Iris pigment epithelial cell (primary cell): ENCODE measurements at places on chromosomes 13 and 19.

GRCh38 chr13:76741624-76742023 lies 144.6 kb downstream of the KCTD12 start:
- peak; percentile 71 for DNase-seq

GRCh38 chr13:98269386-98269785 lies 92.3 kb upstream of the RNF113B start:
- DNase-seq: no peak

- peak; percentile 89 for DNase-seq
Observed at GRCh38 chr13:72125561-72125960, 258.6 kb upstream of the DACH1 start.

- no peak for DNase-seq
Observed at GRCh38 chr13:21897161-21897560, 226.3 kb downstream of the FGF9 start.

GRCh38 chr19:51251468-51251820 lies 564 bp downstream of the SIGLECL1 start:
- no peak for DNase-seq

DNA sequence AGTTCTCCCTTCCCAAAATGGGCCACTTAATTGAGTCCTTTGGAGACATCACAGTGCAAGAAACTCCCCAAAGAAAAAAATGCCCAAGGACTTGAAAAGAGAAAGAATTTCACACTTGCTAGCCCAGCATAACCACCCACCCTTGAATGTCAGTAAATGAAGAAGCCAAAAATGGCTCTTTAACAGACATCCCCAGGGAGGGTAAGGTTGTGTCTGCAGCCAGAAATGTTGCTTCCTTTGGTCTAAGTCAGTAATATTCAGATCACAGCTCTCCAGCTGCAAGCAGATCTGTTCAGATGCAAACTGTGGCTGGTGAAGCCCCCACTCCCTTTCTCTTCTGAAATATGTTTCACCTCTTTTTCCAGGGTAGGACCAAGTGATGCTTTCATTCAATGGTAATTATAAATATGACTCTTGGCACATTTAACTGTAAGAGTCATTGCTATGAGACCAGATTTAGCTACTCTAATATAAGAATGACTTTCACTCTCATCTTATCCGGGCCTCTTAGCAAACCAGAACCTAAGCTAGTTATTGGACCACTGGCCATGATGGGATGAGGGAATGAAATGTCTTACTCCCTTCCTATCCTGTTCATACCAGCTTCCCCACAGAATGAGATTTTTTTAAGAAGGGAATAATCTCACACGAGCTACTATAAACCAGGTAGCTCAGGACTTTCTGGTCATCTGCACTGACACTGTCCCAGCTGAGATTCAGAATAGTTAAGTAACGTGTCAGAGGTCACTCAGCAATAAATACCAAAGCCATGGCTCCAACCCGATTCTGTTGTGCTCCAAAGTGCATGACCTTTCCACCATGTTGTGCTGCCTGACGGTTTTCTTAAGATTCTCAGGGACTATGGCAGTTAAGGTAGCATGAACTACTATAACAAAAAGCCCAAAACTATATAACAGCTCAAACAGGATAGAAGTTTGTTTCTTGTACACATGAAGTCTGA lies 234.1 kb downstream of the FOXO1 start:
- no peak for DNase-seq

DNA sequence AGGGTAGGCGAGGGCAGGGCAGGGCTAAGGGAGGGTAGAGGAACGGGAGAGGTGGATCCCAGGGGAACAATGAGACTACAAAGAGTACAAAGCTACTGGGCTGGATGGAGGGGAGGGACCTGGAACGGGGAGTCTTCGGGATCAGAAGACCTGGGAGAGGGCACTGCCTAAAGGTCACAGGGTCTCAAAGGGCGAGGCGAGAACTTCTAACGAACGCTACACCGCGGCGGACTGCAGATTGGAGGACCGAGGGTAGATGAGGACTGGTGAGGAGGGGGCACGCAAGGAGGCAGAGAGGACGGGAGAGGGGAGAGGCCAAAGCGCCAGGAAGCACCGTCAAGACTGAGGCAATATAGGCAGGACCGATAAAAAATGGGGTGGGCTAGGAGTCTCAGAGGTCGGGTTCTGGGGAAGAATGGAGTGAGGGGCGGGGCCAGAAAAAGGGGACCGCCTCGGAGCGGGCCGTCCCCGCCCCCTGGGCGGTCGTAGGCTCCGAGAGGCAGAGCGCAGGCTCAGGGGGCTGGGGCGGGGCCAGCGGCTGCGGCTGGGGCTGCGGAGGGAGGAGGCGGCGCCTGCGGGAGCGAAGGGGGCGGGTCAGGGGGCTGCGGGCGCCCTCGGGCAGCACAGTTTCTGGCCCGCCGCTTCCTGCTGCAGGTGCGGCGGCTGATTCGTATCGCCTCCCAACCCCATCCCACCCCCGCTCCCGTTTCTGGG lies 1.3 kb upstream of the KCNC3 start:
- DNase-seq: peak; percentile 67

GRCh38 chr19:18399008-18399407 lies 1.6 kb upstream of the LRRC25 start:
- peak; percentile 79 for DNase-seq

DNA sequence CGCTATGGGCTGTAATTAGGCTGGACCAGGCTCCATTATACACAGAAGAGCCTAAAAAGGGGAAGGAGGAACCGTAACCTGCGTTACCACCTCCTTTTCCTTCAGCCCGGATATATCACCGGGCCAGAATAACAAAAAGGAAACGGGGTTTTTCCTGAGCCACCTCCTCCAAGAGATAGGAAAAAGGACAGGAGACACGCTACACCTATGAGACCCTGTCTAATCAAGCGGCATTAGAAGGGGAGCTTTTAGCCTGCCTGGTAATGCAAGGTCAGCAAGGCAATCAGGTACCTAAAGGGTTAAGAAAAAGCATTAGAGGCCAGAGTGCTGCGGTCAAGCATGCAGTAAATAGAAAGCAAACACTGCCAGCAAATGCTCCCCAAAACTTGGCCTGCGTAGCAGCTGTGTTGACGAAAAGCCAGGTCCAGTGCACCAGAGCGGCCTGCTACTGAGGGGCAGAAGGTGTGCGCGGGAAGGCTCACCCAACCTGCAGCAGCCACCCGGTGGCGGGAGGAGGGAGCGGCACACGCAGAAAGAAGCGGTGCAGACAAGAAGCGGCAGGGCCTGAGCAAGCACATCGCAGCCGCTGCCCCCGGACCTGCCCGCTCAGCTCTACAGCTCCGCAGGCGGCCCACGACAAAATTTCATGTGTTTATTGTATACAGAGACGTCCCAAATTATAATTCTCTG lies 1466.1 kb downstream of the UQCRFS1 start:
- peak; percentile 40 for DNase-seq

DNA sequence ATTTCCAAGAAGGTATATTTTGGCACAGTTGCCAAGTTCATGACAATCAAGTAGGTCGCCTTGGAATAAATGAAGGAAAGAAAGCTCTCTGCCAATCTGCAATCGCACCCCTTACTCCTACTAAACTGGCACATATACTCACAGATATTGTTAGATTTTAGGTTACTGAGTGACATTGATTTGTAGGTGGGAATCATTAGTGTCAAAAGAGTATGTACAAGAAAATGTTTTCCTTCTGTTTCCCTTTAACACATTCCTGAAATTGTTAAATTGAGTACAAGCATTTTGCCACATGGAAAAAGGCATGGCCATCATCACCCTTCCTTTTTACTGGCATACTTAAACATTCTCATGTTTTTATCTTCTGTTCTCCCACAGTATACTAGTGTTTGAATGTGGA lies 2868.3 kb upstream of the PCDH20 start:
- no peak for DNase-seq

GRCh38 chr13:101817898-101818297 lies 365.4 kb downstream of the ITGBL1 start:
- DNase-seq: no peak

- DNase-seq: no peak
Observed at GRCh38 chr19:13669780-13670355, 94.5 kb upstream of the MRI1 start.

GRCh38 chr13:21837841-21838551 lies 167.1 kb downstream of the FGF9 start:
- DNase-seq: no peak

- DNase-seq: no peak
Observed at GRCh38 chr19:2260341-2260805, 4.2 kb upstream of the JSRP1 start.

DNA sequence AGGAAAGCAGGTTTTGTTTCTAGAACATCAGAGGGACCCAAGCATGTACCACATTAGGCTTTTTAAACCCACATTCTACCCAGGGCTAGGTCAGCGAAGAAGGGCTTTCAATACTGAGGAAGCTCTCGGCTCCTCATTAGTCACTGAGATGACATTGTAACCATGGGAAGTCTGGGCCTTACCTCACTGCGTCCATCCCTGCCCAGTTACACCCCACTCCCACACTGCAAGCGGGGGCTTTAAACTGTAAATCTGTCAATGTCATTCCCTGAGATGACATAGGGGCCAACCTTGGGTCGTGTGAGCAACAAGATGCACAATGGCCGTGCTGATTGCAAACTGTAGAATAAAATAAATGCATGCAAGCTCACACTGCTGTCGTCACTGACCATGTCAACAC lies 21.7 kb upstream of the TFDP1 start:
- no peak for DNase-seq

DNA sequence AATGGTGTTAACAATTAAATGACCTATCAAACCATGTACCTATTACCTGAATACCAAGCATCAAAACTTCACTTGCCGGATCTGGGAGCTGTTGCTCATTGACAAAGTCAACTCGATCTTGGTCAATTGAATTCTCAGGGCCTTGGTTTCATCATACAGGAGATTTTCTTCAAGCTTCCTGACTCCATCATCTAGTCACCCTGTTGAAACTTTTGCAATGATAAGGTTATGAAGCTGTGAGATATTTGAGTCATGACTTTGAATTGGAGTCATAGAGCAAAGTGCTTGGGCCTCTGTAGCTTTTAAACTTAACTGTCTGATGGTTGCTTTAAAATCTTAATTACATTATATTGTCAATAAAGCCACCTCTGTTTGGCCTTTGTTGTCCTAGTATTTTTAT lies 260.9 kb downstream of the COG6 start:
- DNase-seq: peak; percentile 90

DNA sequence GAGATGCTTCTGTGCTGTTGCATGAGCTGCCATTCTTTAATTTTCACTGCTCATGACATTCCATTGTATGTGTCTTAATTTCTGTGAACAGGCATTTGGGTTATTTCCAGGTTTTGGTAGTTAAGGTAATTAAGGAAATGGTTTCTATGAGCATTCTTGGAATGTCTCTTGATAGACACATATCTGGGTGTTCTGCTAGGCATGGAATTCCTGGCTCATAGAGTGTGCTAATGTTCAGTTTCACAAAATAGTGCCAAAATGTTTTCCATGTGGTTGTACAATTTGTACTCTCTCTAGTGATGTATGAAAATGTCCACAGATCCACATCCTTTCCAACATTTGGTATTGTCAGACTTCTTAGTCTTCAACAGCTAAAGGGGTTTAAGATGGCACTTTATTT lies 680.9 kb upstream of the SGCG start:
- DNase-seq: no peak

DNA sequence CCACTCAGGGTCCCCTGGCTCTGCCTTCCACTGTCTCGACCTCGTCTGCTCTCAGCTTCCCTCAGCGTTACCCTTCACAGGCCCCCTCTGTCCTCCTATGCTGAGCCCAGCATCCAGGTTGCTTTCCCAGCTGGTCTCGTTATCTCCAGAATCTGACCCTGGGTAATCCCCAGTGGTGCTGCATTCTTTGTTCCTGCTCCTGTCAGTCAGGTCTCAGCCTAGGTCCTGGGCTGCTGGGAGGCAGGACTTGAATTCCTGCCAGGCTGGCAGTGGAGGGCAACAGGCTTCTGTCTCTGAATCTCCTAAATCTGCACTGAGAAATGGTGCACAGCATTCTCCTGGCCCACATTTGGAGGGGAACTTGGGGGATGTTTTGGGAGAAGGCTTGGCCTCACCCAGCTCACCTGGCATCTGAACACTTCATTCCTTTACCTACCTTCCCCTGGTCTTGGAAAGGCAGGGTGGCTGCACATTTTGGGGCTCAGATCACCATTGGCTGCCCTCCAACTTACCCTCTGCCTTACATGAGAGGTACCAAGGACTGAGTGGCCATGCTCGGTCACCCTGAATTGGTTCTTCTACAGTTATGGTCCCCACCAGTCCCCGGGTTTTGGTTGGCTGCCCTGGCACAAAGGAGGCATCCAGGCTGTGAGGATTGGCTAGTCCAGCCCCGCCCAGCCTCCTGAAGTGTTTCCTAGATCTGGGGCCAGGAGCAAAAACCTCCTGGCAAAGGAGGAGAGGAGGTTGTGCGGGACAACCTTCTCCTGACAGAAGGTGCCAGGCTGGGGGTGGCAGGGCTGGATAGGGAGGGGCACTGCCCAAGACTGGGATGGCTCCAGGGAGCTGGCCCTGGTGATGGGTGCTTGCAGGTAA lies at the start of gene CYP4F8:
Gene CYP4F8, plus strand, starts transcription at position 712 of the 873 bp plus-strand sequence. CDS start 399 bp downstream, outside the sequence.
- DNase-seq: no peak

DNA sequence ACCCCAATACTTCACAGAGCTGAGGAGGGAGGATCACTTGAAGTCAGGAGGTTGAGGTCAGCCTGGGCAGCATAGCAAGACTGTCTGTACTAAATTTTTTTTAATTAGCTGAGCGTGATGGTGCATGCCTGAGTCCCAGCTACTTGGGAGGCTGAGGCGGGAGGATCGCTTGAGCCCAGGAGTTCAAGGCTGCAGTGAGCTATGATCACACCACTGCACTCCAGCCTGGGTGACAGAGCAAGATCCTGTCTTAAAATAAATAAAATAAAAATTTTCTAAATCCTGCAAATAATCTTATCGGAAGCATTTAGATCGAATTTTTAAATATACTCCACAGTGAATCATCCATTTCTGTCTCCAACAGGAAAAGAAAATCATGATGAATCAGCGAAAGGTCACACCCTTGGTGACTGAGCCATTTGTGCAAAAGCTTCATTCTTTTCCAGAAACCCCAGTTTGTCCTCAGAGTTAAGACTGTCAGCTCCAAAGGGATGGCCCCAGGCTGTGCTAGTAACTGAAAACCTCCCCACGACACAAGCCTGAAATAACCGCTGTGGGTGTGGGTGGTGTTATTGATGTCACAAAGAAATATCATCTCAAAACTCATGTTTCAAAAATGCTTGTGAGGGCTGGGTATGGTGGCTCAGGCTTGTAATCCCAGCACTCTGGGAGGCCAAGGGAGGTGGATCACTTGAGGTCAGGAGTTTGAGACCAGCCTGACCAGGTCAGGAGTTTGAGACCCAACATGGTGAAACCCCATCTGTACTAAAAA lies 167.6 kb downstream of the PTPRS start:
- peak; percentile 94 for DNase-seq

DNA sequence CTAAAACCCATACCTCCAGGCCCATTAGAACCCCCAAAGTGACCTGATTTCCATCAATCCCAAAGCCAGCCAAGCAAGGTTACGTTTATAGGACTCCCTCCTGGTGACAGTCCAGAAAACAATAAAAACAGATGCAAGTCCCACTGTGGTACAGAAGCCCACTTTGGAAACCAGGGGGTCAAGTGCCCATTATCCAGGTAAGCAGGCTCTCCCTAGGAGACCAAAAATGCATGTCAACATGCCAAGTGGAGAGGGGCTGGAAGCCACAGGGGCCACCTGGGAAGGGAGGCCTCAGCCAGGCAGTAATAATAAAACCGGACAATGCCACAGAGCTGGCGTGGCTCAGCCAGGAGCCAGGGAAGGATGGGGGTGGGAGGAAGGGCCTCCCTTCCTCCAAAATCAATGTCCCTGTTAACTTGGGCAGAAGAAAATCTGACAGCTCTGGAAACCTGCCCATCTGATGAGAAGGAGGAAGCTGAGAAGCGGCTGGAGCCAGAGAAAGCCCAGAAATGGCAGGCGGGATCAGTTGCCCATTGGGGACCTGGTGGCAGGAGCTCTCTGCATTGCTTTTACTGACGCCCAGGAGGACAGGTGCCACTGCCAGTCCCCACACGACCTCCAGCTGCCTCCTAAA lies 160.4 kb downstream of the ZIC5 start:
- DNase-seq: no peak
